ENCODE measurements at places on chromosomes 12 and 14. TPM values are rescaled to one million over a fixed set of nuclear protein-coding genes. Genes with fewer than 3 reads are reported as not detected.

Gene FZD10
- 3.3 TPM for polyA plus RNA-seq

- no peak for DNase-seq
These were observed at the start of gene TMCC3 for GRCh38 chr12:94650143-94651056. Gene TMCC3 (minus strand): TSS chr12:94650557. CDS start chr12:94650430, 127 bp downstream.

DNA sequence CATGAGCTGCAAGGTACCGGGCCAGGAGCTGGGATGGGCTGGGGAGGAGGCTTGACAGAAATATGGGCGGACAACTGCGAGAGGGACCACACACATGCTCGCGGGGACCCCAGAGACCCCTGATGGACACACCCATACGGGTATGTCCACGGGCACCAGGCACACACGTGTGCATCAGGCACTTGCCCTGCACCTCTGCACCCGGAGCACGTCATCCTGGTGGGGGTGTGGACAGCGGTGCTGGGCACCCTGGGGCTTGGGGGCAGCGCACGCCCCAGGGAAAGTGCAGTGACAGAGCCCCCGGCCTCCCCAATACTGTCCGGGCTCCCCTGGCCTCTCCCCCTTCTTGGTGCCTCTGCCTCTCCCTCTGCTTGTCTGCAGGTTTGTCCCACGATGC lies 1.7 kb upstream of the CRIP1 start:
- no peak for DNase-seq

GRCh38 chr12:89693639-89694202 lies 14.9 kb downstream of the ATP2B1 start:
- no peak for DNase-seq

Data from renal cortex interstitium (tissue), 15 donors.